ENCODE measurements at places on chromosomes 4 and X.
A peak's percentile ranks its signal among the peaks of the same experiment; 100 is the strongest.

GRCh38 chr4:38856524-38857337 lies at the start of gene TLR6:
Gene TLR6 (minus strand): TSS chr4:38856817. CDS start chr4:38829473, 27,344 bp downstream.
- DNase-seq, result peak; percentile 80

DNA sequence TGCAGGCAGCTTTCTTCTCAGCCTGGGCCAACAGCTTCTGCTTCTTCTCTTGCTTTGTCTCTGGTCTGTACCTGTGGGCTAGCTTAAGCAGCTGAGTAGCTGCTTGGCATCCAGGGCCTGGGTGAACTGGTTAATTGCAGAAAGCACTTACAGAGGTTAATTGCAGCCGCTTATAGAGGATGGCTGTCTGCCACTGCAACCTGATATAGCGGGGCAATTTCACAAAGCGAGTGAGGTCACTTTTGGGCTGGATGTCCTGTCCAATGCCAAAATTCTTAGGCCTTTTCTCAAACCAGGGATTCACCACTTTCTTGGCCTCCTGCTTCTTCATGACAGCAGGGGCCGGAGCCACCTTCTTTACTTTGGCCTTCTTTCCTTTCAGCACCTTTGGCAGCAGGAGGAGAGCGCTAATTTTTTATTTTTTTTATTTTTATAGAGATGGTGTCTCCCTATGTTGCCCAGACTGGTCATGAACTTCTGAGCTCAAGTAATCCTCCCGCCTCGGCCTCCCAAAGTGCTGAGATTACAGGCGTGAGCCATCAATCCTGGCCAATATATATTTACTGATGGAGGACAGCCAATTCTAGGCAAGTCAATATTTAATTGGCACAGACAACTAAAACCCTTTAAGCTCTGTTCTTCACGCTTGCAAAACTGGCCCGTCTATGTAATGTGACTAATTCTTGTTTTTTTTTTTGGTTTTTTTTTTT lies 61.0 kb downstream of the ENOPH1 start:
- DNase-seq, result no peak

GRCh38 chrX:14964500-14964899 lies 91.3 kb downstream of the MOSPD2 start:
- DNase-seq, result no peak

DNA sequence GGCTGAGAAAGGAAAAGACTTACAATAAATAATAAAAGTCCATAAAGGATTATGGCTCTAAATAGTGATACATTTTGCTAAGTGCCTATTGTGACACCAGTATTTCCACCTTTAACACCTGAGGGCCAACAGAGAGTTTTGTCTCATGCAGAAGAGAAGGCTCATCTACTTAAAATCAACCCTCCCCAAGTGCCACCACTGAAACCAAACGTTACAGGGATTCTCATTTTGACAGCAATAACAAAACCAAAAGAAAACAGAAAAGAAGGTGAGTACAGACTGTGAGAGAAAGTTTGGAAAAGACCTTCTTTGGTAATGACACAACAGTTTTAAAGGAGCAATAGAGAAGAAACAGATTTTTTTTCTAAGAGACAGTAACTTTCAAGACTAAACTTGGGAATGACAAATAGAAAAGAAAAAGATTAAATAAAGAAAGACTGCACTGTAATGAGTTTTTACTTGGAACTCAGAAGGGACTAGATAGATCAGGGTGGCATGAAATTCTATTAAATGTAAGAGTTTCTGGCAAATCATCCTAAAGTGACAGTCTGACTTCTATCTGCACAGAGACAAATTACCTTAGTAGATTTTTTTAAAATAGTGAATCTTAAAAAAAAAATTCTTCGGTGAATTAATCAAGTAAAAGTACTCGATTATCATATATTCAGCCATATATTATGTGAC lies 109.7 kb downstream of the ZNF827 start:
- DNase-seq, result peak; percentile 61

GRCh38 chr4:17786567-17786966 lies 5.1 kb upstream of the FAM184B start:
- no peak for DNase-seq

DNA sequence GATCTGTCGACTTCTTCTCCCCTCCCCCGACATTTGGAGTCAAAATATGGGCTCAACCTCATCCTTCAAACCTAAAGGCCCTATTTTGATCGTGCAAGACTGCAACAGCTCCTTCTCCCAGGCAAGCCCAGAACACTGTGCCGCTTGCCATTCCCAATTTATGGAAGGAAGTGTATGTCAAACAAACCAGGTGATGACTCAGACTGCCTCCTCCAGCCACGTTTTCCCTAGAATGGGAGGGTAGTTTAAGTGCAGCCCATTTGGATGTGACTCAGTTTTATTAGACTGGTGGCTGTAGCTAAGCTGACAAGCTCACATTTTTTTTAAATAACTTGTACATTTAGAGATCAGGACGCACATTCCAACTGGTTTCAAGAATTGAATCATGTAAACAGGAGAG lies 570.4 kb upstream of the DIPK2B start:
- no peak for DNase-seq
